ENCODE measurements at places on chromosomes 12 and 14.

DNA sequence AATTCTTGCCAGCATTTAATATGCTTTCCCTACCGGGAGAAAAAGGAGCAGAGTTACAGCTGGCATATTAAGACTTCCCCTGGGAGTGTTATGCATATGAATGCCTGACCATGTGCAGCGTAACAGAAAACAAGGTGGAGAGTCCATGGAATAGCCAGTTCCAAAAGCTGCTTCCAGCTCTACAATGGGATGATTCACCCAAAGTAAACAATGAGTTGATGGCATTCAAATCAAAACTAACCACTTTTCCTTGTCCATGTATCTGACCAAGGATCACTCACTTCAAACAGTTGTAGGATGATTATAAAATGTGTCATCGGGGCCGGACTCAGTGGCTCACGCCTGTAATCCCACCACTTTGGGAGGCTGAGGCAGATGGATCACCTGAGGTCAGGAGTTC is 48.1 kb upstream of the BICDL1 start:
- DNase-seq = no peak

DNA sequence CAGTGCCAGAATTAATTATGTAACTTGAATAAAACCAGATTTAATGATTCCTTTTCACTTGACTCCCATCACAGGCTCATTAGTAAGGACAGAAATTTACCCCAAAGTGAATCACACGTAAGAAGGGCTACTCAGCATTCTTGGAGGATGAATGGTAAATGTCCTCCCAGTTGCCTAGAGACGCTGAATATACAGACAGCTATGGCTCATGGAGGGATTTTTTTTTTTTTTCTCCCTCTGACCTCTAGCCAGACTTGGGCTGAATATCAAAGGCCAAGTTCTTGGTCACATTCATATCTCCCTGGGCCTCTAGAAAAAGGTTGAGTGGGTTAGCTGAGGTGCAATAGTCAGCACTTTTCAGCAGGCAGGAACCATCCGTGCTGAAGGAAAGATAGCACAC is 77.5 kb downstream of the PHLDA1 start:
- no peak for DNase-seq

DNA sequence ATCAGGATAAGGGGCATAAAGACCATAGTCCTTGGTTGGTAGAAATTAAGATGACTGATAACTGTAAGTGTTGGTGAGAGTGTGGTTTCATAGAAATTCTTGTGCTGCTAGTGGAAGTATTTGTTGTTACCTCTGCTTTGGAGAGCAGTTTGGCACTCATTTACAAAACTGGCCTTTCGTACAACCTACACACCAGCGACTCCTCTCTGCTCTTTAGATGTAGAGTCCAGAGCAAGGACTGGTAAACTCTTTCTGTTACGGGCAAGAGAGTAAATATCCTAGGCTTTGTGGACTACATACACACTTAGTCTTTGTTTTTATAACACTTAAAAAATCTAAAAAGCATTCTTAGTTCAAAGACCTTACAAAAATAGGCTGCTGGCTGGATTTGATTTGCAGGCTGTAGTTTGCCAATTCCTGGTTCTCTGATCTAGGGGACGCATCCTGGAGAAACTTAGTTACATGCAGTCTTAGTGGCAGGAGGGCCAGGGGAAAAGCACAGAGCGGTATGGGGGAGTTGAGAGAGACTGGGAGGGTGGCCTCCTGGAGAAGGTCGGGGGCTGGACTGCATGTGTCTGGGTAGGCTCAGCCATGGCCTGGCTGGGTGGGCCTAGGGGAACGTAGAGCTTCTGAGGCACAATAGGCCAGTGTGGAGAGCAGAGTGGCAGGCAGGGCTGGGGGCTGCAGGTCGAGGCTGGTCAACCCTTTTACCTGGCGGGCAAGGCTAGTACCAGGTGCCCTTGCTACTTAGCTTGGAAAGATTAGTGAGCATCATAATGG is 55.3 kb upstream of the AMN start:
- no peak for DNase-seq

- DNase-seq = no peak
These were observed 7.4 kb upstream of the COX16 start for GRCh38 chr14:70366911-70367310.

GRCh38 chr12:3003357-3003992 is 44.3 kb downstream of the TEAD4 start:
- DNase-seq = no peak

- DNase-seq = no peak
These were observed 298.1 kb upstream of the RTL1 start for GRCh38 chr14:101201535-101202151.
